Activated CD8-positive, alpha-beta T cell treated with anti-CD3 and anti-CD28 coated beads, Interleukin-2, amount 10 ng/mL, durations not matched to agents 7 days and 5 days (primary cell): ENCODE measurements at places on chromosomes 12 and 14.
A peak's percentile ranks its signal among the peaks of the same experiment; 100 is the strongest.

DNA sequence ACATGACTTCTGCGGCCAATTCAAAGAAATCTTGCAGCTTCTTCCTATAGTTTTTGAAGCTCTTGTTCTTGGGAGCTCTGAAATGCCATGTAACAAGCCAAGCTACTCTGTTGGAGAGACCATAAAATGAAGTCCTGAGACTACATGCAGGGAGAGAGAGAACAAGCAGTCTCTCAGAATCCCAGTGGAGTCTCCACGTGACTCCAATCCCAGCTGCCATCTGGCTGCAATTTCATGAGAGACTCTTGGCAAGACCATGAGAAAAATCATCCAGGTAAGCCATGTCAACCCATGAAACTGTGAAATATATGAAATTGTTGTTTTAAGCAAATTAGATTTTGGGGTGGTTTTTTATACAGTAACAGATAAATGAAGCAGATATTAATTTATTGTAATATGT, 54.4 kb downstream of the KLRG1 start:
- no peak for DNase-seq

GRCh38 chr14:74910556-74910955, 12.5 kb downstream of the RPS6KL1 start:
- no peak for DNase-seq

GRCh38 chr12:93347054-93347785, 30.5 kb upstream of the NUDT4 start:
- no peak for DNase-seq

GRCh38 chr12:119005913-119006312, 24.6 kb downstream of the SRRM4 start:
- DNase-seq: no peak

GRCh38 chr12:56321027-56321426, 5.2 kb upstream of the CNPY2 start:
- no peak for DNase-seq

DNA sequence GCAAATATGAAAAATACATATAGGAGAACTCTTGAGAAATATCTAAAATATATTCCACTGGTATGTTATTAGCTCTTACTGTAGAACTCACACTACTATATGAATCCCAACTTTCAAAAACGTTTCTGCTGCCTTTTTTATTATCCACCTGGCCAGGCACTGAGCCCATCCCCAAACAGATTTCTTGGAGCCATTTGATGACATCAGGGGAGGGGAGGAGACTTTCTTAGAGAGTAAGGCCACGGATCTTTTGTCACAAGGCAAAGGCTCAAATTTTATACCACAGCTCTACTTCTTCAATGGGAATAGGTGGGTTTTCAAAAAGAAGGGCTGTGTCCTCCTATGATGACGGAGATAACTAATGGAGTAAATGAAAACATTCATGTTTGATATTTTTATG, 83.0 kb downstream of the SLC25A21 start:
- no peak for DNase-seq

- DNase-seq: no peak
Observed at GRCh38 chr14:95662376-95663186, 23.6 kb upstream of the TCL1B start.

DNA sequence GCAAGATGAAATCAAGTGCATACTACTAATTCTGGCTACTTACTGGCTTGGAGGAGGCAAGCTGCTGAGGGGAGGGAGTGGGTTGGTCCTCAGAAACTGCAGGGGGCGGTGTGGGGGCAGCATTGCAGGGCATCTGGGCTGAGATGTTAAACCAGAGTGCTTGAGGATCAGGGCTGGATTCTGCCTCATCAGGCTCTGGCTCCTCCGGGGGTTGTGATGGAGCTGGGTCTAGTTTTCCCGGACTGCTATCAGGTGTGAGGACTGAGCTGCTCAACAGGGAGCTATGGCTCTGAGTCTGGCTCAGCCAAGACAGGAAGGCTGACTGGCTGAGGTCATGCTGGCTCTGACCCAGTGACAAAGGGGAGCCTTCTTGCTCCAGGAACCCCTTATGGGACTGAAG, 28.6 kb downstream of the BAZ2A start:
- DNase-seq: peak; percentile 50

GRCh38 chr12:12976366-12976765, 23.7 kb downstream of the HEBP1 start:
- no peak for DNase-seq

GRCh38 chr12:1391722-1392121, 202.7 kb downstream of the FBXL14 start:
- DNase-seq: no peak

DNA sequence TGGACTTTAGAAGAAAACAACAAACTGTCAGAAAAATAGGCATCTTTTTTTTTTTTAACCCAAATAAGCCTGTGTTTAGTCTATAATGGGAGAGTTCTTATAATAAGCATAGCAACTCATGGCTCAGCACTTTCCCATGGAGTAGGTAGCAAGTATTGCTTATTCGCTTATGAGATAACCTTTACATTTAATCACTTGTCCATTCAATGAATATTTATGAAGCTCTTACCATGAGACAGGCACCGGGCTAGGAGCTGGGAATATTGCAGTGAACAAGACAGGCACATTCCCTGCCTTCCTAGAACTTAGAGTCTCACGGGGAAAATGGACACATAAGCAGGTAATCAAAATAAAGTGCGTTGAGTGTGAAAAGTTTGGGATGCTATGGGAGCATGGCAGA, 10.0 kb upstream of the DCP1B start:
- no peak for DNase-seq

- DNase-seq: no peak
Observed at GRCh38 chr14:66603945-66604344, 96.0 kb downstream of the GPHN start.

- peak; percentile 58 for DNase-seq
Observed at GRCh38 chr12:19404242-19404880, 34.9 kb upstream of the AEBP2 start.

DNA sequence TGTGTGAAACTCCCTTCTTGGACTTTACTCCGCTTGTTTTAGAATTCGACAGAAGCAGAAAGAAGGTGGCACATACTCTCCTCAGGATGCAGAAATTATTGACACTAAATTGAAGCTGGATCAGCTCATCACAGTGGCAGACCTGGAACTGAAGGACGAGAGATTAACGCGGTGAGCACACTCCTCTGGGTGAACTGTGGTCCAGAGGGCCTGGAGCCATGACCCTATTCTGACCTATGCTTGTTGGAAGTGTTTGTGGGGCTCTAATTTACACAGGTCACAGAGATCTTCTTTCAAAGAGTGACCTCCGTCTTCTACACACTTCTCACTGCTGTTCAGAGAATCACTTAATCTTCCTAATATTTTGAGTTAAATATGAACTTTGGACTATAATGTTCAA, 72.5 kb upstream of the MYF6 start:
- no peak for DNase-seq

GRCh38 chr14:29016050-29016900, 249.7 kb downstream of the FOXG1 start:
- peak; percentile 22 for DNase-seq

- DNase-seq: no peak
Observed at GRCh38 chr14:51041108-51041531, 53.8 kb downstream of the TRIM9 start.

- DNase-seq: no peak
Observed at GRCh38 chr14:100400115-100400514, 77.0 kb downstream of the SLC25A47 start.

- DNase-seq: no peak
Observed at GRCh38 chr12:50985322-50985721, 33.0 kb downstream of the HIGD1C start.

GRCh38 chr14:89669193-89669592, 252.2 kb upstream of the FOXN3 start:
- DNase-seq: peak; percentile 76

- DNase-seq: peak; percentile 88
Observed at GRCh38 chr12:3299929-3300832, 190.8 kb upstream of the PRMT8 start.

DNA sequence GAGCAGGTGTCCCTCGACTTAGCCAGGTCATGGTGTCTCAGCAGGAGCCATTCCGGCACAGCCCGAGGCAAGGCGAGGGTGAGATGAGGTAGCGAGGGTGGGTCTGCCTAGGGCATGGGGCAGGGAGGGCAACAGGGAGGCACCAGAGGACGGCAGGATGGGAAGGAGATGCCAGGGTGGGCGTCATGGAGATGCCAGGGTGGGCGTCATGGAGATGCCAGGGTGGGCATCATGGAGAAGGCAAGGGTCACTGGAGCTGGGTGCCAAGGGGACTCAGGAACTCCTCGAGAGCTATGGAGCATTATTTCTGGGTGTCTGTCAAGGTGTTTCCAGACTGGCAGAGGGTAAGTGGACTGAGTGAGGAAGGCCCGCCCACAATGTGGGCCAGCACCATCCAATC, 7.4 kb downstream of the DEGS2 start:
- DNase-seq: no peak

- no peak for DNase-seq
Observed at GRCh38 chr14:93269341-93270068, 62.4 kb downstream of the UBR7 start.

DNA sequence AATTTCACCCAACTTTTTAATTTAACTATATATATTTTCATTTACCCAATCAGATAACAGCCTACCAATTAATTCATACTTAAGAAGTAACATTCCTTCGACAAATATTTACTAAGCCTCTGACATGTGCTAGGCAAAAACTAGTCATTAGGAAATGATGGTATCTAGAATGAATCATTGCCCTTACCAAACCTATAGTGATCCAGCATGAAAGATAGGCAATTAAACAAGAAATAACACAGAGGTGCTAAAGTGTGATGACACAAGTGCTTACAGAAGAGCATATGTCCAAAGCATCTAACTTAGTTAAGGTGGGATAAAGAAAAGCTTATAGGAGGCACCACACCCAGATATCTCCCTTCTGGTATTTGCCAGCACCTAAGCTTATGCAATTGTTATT, 166.5 kb upstream of the RASSF8 start:
- DNase-seq: no peak

- no peak for DNase-seq
Observed at GRCh38 chr12:3045989-3046388, 31.2 kb upstream of the TSPAN9 start.

- DNase-seq: no peak
Observed at GRCh38 chr14:61256826-61257468, 24.2 kb downstream of the TMEM30B start.

DNA sequence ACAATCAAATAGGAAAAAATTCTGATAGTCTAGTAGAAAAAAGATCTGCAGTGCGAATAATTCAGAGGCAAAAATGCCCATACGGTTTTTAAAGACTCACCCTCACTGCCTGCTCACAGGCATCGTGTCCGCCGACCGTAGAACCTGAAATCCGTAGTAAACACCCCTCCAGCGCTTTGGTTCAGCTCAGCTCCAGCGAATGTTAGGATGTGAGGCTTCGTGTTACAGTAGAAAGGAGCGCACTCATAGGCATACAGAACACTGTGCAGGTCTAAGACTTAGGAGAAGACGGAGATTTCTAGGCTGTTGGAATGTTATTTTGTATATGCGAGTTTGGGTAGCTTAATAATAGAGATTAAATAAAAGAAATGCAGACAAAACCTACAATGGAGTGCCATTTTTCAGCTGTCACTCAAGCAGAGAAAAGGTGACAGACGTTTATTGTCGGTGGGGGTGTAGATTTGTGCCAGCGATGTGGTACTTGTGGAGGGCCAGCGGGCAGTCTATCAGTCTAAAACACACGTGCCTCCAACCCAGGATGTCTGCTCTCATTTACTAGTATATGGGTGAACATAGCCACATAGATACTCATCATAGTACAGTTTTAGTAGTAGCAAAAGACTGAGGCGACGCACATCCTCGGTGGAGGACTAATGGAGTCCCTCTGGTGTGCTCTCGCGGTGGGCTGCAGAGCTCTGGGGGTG, 25.7 kb downstream of the SFSWAP start:
- DNase-seq: no peak

DNA sequence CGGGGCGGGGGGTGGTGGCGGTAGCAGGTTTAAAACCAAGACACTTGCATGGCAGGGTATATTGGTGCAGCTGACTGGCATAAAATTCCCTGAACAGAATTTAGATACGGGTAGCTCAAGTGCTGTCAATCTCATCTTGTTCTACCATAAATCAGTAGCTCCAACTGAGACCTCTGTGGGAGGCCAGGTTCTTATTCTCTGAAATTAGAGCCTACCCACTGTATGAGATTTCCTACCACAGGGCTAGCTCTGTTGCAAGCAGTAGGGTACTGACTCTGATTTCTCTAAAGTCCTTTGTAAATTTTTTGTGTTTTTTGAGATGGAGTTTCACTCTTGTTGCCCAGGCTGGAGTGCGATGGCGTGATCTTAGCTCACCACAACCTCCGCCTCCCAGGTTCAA, 3.3 kb upstream of the RPLP0 start:
- DNase-seq: no peak

- DNase-seq: no peak
Observed at GRCh38 chr14:89912667-89913211, 41.8 kb downstream of the EFCAB11 start.

GRCh38 chr12:32357601-32358249, 41.6 kb upstream of the FGD4 start:
- DNase-seq: no peak

DNA sequence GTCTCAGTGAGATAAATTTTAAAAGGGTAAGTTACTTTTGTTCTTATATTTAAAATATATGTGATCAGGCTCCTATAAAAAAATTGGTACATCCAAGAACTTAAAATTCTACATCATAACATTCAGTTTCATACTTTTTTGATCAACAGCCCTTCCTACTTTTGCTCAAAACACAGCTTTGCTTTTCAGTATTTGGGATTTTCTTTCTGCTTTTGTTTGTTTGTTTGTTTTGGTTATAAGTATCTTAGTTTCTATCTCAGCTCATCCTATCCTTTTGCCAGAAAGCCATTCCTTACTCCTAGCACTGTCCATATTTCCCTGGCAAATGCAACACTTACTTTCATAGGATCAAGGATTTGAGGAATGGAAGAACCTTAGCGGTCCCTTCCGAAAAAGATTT, 4.7 kb upstream of the PCED1B start:
- no peak for DNase-seq

DNA sequence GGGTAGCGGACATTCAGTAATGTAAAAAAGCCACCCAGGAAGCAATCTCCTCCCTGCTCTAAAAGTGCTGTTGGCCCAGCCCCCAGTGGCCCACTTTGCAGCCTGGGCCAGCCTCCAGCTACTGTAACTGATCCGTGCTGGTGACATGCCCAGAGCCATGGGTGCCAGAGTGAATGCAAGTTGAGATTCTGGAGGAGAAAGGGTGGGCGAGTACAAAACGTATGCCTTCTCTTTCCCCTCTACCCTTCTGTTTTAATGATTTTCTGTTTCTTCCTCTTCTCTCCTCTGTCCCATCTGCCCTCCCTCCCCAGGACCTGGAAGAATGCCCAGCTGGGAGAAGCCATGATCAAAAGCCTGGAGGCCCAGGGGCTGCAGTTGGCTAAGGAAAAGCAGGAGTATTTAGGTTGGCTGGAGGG, 16.9 kb downstream of the PLEKHD1 start:
- no peak for DNase-seq

- no peak for DNase-seq
Observed at GRCh38 chr12:106711316-106711715, 63.2 kb upstream of the RIC8B start.

- no peak for DNase-seq
Observed at GRCh38 chr14:66403183-66403582, 83.0 kb upstream of the CCDC196 start.

GRCh38 chr12:111339321-111339938, 29.5 kb downstream of the PHETA1 start:
- no peak for DNase-seq
